ENCODE measurements at places on chromosomes 5 and 9.

DNA sequence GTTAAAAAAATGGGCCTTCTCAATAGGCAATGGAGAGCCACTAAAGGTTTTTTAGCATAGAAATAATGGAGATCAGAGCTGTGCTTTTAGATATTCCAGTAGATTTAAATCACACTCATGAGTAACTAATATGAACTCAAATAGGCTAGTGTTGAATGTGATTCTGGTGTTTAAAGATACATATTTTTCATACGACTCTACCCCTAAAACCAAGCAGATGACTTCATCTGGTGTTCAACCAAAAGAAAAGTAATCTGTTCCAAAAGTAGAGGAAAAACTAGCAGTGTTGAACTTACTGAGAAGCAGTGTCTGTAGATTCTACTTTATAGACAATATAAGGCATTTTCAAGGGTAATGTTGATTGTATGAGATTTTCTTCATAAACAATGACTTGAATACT lies 138.1 kb downstream of the TSSK1B start:
- DNase-seq: peak; percentile 15

- no peak for DNase-seq
Observed at GRCh38 chr5:114830114-114830513, 339.6 kb downstream of the TRIM36 start.

- DNase-seq: peak; percentile 73
Observed at GRCh38 chr5:52840277-52841050, 52.7 kb downstream of the ITGA1 start.

GRCh38 chr5:10501554-10502075 lies 59.9 kb downstream of the ROPN1L start:
- DNase-seq: no peak

GRCh38 chr5:93736284-93736683 lies 5.1 kb downstream of the POU5F2 start:
- peak; percentile 35 for DNase-seq

All from AG10803 (cell line).